Posterior cingulate gyrus (tissue), 11 donors: ENCODE measurements at places on chromosomes 1 and 21.
A peak's percentile ranks its signal among the peaks of the same experiment; 100 is the strongest.

DNA sequence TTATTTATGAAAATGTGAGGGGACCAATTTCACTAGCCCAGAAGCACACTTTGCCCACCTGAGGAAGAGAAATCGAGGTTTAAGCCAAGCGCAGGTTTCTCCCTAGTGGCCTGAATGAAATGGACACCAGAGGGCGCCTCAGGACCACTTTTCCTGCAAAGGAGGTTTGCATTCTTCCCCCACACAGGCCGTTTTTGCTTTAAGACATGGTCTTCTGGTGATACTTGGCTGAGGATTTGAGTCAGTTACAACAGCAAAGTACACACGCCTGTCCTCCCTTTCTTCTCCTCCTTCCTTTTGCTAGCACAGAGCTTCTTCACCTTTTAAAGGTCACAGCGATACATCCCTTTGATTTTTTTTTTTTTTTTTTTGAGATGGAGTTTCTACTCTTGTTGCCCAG lies 5.4 kb downstream of the PLA2G2E start:
- peak; percentile 81 for DNase-seq

- no peak for DNase-seq
Observed at GRCh38 chr21:15293240-15293639, 228.4 kb upstream of the NRIP1 start.

DNA sequence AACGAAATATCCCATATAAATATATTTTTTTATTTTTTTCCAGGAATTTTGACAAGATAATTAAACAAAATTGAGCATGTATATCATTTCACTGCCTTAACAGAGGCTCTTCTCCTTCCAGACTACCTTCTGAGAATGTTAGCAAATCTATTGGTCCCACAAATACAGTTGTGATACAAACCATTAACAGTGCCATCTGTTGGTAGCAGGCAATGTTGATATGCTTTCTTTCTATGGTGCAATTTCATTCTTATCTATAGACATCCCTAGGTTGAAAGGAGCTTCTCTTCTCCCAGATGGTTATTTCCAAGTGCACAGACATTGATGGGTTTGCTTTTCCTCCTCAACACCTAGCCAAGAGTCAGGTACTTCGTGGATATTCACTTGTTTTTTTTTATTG lies 303.6 kb downstream of the USH2A start:
- no peak for DNase-seq

GRCh38 chr1:191636345-191636744 lies 521.9 kb upstream of the RGS18 start:
- no peak for DNase-seq

DNA sequence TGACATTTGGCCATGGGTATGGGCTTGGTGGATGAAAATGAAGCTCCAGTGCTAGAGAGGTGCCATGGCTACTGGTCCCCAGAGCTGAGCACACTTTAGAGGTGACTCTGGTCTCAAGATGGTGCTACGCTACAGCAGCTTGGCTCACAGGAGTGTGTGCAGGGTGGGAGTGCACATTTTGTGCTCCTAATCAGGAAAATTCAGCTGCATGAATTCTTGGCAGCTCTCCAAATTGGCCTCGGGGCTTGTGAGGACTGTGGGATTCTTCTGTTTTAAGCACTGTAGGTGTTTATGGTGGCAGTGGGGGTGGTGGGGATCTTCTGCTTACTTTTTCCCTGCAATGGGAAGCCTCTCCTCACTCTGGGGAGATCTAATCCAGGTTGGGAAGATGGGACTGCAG lies 17.3 kb upstream of the TIPRL start:
- DNase-seq = no peak

- DNase-seq = no peak
Observed at GRCh38 chr1:186681121-186681520, 898 bp upstream of the PTGS2 start.

- DNase-seq = no peak
Observed at GRCh38 chr1:30758785-30759380, 1.3 kb upstream of the LAPTM5 start.

DNA sequence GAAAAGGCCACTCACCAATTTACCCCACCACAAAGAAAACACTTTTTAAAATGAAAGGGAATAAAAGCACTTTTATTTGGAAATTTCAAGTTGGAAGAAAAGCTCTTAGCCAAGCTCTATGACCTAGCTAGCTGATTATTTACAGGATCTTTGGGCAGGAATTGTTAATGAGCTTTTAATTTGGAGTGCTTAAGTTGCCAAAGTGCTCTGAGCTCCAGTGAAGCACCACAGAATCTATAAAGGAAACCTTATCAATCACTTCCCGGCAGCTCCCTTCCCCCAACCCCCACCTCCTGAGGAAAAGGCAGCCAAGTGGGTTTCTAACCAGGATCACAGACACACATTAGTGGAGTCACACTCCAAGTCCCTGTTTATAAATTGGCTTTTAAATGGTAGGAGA lies 1.5 kb downstream of the ERI3 start:
- no peak for DNase-seq

GRCh38 chr21:20998886-20999285 lies 677 bp downstream of the NCAM2 start:
- no peak for DNase-seq
